ENCODE measurements at places on chromosomes 2 and 18.

GRCh38 chr18:23279931-23280330 lies 144.6 kb downstream of the CABLES1 start:
- DNase-seq = no peak

- no peak for DNase-seq
Measured at GRCh38 chr2:181172676-181173075, 192.3 kb downstream of the UBE2E3 start.

DNA sequence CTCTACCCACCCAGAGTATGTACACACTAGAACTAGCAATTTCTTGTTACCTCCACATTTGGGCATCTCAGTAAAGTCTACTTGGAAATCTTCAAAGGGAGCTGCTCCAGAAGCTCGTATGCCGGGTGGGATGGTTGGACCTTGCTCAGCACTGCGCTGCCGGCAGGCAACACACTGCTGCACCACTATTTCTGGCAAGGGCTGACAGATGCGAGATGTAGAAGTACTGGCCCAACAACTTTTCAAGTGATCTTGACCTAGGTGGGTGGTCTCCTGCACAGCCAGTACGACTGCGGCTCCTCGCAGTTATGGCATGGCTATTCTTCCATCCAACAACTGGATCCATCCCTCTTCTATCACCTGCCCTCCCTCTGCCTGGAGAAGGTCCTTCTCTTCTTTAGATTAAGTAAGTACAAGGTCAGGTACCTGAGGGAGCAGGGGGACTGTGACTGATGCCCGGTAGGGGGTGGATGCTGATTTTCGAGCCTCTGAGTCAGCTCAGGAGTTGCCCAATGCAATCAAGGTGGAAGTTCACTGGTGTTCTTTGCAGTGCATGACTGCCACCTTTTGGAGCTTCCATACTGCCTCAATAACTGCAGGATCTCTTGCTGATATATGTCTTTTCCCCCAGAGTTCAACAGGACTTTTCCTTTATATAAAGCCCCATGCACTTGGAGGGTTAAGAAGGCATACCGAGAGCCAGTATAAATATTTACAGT lies 100.4 kb upstream of the SLC1A4 start:
- DNase-seq = no peak

DNA sequence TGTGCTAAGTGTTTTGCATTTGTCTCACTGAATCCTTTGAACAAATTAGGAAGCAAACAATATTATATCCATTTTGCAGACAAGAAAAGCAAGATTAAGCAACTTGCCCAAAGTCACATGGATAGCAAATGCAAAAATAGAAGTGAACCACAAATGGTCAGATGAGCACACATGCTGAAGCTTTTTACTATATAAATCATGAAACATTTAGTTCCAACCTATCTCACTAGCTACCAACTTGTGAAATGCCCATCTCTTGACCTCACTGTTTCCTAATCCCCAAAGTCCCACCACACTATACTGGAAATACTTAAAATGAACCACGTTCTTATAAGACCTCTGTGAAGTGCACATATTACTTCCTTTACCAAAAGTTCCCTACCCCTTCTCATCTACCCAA lies 380.5 kb downstream of the ERBB4 start:
- no peak for DNase-seq

GRCh38 chr2:106165561-106165960 lies 28.5 kb downstream of the UXS1 start:
- no peak for DNase-seq

DNA sequence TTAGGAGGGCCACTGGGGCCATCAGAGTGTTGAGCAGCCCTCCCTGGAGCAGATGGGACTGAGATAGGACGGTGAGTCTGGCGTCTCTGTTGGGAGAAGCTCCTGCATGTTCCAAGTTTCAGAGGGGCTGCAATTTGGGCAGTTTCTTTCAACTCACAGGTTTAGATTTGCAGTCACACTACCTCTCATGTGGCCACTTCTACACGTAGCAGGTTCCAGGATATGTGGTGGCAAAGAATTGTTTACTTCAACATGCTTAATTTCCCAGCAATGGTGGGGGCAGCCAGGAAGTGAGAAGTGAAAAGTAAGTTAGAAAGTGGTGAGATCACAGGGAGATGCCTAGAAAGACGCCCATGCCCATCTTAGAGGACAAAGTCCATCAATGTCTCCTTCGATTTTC lies 9.3 kb downstream of the NCK2 start:
- no peak for DNase-seq

DNA sequence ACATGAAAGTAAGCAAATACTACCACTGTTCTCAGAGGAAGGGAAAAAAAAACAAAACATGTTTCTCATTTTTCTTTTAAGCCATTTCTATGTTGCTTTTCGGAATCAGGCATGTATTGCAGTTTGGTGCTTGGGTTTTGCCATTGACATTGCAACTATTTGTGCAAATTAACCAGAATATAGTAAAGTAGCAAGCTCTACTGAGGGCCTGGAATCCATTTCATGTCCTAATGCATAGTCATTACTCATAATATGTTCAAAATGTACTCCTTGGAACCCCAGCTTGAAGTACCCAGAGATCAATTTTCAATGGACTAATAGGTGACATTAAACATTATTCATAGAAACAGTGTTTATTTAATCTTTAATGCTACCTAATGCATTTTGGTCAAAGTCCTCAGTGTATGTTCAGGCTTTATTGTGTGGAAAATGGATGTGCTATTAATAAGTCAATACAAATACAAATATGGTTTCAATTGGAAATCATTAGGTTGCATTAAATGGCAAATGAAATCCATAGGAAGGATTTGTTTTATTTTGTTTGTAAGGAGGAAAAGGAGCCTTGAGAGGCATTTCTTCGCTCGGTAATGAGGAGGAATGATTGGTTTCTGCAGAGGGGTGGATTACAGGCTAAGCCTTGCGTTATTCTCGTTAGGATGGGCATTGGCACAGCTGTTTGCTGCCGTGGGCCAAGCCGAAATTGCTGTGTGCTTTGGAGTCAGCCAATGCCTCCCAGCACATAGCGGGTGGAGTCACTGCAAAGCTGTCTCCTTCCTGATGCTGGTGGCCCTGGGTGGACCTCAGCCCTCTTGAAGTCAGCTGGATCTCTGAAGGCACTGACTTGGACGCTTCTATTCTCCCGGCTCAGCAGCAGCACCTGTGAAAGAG lies 56.4 kb downstream of the MYCN start:
- no peak for DNase-seq

DNA sequence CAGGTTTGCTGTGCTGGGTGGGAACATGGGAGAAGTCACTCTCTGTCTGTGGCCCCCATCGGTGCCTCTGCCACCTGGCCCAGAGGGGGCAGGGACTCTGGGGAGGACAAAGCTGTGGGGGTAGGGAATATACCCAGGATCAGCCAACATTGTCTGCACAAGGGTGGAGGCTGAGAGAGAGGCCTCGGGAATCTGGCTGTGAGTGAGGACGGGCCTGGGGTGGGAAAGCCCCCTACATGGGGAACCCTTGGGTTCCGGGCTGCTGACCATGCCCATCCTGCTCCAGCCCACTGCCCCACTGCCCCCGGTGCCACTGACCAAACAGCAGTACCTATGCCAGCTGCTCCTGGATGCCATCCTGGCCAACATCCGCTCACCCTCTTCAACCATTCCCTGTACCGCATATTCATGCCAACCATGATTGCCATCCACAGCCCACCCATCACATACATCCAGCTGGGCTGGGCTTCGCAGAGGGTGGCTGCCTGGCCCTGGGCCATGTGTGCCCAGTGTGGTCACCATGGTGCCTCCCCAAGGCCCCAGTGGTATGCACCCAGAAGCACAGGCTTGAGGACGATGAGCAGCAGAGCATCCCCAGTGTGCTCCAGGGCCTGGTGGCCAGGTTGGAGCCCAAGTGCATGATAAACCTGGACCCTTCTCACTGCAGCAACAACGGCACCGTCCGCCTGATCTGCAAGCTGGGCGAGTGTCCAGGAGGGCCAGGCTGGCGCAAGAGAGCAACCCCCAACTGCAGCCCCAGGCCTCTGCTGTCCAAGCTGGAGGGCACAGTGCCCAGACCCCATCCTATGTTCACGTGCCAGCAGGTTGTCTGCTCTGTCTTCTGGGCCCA lies 6.9 kb upstream of the POTEF start:
- no peak for DNase-seq

DNA sequence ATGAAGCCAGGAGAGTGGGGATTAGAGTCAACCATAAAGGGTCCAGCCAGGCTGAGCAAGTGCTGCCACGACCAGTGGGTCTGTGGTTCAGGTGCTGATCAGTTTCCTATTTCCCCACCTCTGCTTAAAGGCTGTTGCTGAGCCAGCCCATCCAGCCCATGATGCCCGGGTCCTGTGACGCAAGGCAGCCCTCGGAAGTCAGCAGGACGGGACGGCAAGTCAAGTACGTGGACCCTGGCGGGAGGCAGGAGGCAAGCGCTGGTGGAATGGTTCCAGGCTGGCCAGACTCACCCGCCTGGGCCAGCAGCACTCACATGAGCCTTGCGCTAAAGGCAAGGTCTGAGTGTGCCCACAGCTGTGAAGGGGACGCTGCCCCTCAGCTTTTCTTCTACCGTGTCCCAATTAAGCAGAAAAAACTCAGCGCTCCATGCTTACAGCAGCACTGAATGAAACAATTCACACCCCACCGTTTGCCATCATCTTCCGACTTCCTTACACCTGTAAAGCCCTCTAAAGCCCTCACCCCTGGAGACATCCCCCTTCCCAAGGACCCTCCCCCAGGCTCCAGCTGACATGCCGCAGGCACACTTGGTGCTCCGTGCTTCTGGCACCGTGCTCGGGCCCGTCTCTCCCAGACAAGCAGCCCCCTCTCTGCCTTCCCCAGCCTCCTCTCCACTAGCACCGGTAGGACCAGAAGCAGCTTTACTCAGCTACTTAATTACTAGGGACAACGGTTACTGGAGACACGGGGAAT lies 11.3 kb upstream of the RPL31 start:
- no peak for DNase-seq

GRCh38 chr2:200786826-200787225 lies 24.9 kb upstream of the BZW1 start:
- no peak for DNase-seq

GRCh38 chr2:48927355-48927754 lies 171.8 kb upstream of the LHCGR start:
- no peak for DNase-seq

GRCh38 chr2:36587556-36587955 lies 10.4 kb downstream of the FEZ2 start:
- no peak for DNase-seq

- no peak for DNase-seq
Measured at GRCh38 chr2:133287709-133288108, 280.6 kb downstream of the NCKAP5 start.

GRCh38 chr2:148292431-148292830 lies 271.5 kb downstream of the MBD5 start:
- no peak for DNase-seq

GRCh38 chr2:14143435-14143834 lies 489.1 kb upstream of the LRATD1 start:
- no peak for DNase-seq

GRCh38 chr2:162164802-162165201 lies 12.8 kb upstream of the GCG start:
- no peak for DNase-seq

- DNase-seq = no peak
Measured at GRCh38 chr2:215404348-215405012, 31.4 kb downstream of the FN1 start.

DNA sequence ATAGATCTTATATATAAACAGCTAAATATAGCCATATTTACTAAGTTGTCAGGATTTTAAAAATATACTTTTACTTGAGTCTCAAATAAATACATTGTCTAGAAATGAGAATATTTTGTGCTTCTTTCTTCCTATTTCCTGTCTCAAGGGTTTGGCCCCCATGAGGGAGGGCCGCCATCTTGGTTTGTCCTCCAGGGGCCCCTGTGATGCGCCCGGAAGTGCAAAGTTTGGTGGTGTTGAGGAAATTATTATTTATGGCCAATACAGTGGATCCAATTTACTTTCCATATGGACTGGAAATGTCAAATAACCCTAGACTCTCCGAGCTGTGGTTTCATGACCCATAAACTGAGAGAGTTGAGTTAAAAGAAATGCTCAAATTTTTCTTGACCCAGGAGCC lies 104.7 kb upstream of the OTOS start:
- no peak for DNase-seq

GRCh38 chr2:30985493-30986230 lies 152.6 kb downstream of the GALNT14 start:
- DNase-seq = no peak

- no peak for DNase-seq
Measured at GRCh38 chr18:78773819-78774218, 205.8 kb upstream of the SALL3 start.

DNA sequence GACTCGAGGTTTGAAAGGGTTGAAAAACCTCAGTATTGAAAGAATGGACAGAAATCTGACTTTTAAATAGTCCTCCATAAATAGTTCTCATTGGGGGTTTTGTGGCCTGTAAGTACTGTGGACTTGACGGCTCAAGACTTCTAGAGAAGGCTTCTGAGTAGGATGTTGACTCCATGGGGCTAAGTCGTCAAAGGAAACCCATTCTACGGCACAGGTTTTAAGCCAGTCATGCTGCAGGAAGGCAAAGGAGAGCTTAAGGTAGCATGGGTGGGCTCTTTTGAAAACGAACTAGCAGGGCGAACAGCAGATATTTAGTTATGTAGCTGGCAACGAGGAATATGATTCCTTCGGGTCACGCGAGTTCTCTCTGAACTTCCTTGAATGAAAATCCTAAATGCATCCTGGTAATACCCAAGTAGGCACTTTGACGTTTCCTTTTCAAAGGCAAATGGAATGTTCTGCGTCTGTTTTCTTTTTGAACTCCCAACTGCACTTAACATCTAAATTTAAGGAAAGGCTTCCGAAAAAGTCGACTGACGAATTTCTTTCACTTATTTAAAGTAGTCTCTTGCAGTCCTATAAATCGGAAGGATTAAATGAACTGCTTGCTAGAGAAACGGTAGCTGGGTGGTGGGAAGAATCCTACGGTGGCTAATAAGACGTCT lies 1.1 kb upstream of the NEDD4L start:
- no peak for DNase-seq

DNA sequence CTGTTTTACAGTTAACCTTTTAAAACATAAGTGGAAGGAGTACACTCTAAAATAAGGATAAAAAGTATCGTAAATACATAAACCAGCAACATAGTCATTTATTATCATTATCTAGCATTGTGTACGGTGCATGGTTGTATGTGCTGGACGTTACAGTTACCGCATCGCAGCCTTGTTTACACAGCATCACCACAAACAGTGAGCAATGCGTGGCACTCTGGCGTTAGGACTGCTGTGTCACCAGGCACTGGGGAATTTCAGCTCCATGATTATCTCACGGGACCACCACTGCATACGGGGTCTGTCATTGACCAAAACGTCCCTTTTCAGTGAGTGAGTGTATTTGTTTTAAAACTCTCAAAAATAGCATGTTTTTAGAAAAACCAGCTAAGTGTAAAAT lies 103.0 kb upstream of the SNTG2 start:
- no peak for DNase-seq

DNA sequence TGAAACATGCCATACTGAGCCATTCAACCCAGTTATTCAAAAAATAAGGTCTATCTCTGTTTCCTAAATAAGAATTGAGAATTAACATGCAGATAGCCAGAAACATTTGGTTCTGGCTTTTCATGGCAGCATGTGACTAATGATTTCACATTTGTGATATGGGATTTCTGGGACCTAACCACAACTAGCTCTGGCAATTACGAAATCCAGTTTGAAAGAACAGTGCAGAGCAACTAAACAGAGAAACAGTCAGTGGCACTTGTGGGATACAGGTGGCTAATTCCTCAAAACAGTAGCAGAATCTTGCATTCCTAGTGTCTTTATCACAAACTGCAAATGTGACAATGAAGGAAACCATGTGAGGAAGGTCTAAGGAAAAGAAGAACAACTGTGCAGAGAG lies 637.8 kb upstream of the CHAC2 start:
- no peak for DNase-seq
